ENCODE measurements at places on chromosomes 4 and X.

DNA sequence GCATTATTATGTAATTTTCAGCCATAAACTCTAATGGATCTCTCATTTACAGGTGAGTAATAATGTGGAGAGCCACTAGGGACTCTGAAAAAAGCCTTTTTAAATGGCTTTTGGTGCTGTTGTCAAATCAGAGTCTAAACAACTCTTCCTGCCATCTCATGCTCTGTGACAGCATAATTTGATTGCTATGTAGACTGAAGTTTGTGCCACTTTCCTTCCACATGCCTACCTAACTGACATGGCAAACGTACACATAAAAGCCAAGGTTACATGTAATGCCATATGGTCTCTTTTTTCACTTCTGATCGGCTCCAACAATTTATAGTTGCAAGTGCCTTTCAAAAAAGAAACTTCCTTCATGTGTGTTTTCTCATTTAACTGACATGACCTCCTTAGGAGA lies 94.3 kb downstream of the SH2D1A start:
- no peak for DNase-seq

DNA sequence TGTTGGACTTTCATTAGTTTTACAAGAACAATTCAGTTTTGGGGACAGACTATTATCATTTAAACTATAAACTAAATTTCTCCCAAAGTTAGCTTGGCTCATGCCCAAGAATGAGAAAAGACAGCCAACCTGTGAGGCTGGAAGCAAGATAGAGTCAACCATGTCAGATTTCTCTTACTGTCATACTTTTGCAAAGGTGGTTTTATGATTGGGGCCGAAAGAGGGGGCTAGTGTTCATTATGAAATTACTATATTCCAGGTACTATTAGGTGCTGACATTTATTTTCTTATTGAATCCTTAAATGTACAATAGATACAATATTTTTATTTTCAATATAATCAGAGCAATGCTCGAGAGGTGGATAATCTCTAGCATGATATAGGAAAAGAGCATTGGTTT lies 30.6 kb downstream of the HERC6 start:
- no peak for DNase-seq

DNA sequence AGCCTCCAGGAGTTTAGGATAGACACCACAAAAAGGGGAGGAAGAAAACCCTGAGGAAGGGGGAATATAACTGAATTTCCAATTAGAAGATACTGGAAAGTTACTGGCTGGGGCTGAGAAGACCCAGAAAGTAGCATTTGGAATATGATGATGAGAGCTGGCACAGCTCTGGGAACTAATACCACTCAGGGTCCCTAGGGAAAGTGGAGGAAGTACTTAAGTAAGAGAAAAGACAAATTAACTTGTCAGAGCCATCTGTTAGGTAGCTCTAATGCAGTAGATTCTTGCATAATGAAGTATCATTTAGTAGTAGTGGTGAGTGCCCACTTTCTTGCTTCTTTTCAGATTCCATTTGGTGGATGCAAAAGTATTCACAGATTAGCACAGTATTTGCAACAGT lies 90.8 kb upstream of the TSPAN5 start:
- DNase-seq = no peak

DNA sequence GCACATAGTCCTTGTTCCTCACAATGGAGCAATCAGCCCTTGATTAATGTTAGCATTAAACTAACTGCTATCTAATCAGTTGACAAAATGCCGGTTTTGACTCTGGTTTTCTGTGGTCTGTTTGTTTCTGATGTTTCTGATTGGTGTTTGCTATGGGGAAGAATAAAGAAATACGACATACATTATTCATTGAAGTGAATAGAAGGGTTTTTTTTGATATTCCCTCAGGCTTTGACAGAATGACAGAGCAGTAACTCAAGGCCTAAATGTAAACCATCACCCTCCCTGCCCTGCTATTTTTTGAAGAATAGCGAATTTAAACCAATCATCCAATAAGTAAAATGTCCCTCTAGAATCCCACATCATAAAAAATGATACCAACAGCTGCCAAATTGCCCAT lies 65.5 kb upstream of the HS3ST1 start:
- DNase-seq = no peak

DNA sequence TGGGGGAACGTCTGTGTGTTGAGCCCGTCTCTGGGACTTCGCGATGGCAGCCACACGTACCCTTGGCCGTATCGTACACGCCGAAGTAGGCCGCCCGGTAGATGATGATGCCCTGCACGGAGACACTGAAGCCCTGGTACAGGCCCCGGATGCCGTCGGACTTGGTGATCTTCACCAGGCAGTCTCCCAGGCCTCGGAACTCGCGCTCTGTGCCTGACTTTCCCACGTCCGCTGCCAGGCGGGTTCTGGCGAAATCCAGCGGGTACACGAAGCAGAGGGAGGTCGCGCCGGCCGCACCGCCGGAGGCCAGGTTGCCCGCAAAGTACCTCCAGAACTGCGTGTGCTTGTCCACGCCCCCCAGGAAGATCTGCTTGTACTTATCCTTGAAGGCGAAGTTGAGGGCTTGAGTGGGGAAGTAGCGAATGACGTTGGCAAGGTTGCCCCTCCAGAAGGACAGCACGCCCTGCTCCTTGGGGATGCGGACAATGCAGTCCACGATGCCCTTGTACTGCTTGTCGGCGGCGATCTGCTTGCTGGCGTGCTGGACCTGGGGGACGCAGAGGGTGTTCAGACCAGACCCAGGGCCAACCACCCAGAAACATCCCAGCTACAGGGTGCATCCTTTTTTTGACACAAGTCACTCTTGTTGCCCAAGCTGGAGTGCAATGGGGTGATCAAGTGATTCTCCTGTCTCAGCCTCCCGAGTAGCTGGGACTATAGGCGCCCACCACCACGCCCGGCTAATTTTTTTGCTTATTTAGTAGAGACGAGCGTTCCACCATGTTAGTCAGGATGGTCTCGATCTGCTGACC lies 2.5 kb downstream of the SLC25A6 start:
- no peak for DNase-seq

- no peak for DNase-seq
These were observed 31.9 kb upstream of the UGT2B7 start for GRCh38 chr4:69064391-69064790.

DNA sequence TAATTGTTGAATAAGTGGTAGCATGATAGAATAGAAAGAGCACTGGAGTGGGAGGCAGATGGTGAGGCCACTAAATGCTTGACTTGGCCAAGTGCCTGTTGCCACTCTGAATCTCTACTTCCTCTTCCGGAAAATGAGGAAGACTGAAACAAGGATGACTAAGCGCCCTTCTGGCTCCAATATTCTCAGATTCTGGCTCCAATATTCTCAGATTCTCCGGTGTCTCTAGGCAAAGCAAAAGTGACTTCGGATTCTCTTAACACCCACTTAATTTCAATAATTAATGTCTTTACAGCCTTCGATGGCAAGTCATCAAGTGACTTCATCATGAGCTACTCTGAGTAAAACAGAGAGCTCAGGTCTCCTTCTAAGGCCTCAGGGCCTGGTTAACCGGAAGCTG lies 402.2 kb upstream of the FGF13 start:
- no peak for DNase-seq

DNA sequence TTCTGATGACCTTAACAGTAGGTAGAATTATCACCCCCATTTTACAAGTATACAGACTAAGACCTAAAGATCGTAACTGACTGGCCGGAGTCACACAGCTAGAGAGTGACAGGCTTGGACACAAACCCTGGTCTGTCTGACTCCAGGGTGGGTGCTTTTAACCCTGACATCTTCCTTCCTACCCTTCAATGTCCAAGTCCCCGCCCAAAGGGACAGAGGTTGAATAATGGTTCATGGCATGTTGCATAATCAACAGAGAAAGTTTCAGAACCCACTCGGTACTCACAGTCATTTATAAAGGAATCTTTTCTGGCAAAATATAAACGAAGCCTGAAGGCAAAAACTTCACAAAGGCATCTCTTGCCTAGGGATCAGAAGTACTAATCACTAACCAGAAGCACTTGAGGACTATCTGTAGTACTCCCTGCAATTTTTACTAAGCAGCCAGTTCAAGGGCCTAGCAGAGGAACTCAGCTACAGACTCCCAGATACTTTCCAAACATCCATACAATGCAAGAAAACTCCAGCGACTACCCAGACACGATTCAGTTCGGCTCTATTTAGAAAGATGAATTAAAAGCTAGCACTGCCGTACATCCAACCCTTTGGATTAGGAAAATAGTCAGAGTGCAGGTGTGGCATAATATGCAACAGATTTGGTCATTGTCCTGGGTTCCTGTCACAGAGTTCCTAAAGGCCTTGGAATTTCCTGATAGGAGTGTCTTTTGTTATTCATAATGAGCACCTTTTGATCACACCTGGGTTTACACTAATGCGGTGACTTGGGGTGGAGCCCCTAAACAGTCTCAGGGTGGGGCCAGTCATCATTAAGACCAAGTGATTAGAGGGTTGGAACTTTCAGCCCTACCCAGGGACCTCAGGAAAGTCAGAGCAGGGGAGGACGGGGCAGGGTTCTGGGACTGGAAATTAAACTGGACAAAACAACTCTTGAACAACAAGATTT lies 44.0 kb downstream of the RELL1 start:
- no peak for DNase-seq

DNA sequence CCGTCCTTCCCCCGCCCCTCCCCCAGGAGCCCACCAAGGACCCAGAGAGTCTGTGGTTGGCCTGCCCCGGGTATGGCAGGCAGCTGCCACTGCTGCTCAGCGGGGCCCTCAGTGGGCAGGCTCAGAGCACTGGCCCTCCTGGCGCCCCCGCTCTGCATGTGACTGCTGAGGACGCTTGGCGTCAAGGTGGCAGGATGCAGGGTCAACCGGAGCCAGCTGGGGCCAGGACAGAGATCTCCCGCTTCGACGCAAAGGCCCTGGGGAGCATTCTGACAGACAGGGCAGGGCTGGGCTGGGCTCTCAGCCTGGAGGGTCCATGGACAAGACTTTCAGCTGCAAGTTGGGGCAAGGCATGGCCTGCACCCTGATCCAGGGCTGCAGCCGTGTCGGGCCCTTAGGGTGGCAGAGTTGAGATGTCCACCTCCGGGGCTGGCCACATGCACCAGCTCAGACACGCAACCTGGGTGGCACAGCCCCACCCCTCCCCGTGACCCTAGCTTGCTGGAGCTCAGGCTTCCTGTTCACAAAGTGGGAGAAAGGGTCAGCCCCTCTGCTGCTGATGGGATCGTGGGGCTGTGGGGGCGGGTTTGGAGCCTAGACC lies 30.3 kb downstream of the LRPAP1 start:
- DNase-seq = no peak

GRCh38 chr4:19187691-19188090 lies 1064.0 kb upstream of the SLIT2 start:
- DNase-seq = no peak

DNA sequence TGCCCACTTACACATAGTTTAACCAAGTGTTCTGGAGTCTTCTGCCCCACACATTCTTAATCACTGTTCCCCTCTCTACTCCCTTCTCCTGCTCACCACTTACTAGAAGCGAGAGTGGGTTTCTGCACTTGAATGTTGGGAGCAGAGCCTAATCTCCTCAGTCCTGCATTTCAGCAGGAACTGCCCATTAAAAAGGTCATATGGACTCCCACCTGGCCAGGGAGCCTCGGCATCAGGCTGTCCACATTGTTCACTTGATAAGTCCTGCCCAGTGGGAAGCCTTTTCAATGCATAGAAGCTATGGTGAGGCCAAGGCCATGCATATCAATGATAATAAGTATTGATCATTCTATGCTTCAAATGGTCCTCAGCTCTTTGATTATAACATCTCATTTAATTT lies 144.3 kb downstream of the LDB2 start:
- no peak for DNase-seq

DNA sequence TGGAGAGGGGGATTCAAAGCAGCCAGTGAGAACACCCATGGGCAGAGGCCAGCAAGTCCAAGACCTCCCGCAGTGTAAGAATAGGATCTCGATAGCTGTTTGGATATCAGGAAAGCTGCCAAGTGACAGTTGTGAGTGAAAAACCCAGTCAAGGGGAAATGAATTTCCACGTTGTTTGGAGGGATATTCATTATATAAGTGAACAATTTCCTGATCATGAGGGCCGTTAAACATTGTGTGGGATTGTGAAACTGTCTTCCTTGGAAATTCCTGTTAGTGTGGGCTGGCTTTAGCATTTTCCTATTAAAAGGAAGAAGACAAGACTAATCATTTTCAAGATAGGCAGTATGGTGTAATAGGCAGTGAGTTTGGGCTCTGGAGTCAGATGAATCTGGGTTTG lies 15.0 kb downstream of the CLDN2 start:
- no peak for DNase-seq

GRCh38 chr4:169215656-169216055 lies 55.1 kb downstream of the SH3RF1 start:
- no peak for DNase-seq

DNA sequence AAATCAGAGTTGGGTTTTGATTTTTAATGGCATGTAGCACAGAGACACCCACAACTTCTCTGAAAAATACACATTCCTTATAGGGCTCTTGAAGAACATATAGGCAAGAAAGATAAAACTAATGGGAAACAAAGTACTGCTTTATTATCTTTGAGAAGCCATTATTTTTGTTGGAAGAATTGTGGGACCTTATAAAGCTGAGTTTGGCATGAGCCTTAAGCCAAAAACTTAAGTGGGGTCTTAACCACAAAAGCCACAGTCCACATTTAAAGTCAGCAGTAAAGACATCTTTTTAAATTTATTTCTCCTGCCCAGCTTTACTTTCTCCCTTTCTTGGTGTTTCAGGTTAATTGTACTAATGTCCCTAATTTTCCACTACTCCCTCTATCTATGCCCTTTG lies 1297.3 kb downstream of the C4orf33 start:
- no peak for DNase-seq

- DNase-seq = no peak
These were observed 69.6 kb upstream of the GPR34 start for GRCh38 chrX:41619221-41619620.

DNA sequence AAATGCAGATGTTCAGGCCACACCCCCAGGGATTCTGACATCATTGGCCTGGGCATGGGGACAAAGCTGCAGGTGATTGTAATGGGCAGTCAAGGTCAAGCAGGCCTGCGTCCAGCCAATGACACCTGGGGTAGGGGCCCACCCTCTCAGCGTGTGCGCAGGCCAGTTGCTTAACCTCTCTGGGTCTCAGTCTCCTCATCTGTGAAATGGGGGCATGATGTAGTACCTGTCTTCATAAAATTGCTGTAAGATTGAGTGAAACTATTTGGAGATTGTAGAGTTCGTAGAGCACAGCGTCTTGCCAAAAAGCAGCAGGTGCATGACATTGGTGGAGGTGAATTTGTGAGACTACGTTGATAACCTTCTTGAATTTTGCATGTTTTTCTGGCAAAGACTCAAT lies 21.2 kb downstream of the RS1 start:
- DNase-seq = no peak

DNA sequence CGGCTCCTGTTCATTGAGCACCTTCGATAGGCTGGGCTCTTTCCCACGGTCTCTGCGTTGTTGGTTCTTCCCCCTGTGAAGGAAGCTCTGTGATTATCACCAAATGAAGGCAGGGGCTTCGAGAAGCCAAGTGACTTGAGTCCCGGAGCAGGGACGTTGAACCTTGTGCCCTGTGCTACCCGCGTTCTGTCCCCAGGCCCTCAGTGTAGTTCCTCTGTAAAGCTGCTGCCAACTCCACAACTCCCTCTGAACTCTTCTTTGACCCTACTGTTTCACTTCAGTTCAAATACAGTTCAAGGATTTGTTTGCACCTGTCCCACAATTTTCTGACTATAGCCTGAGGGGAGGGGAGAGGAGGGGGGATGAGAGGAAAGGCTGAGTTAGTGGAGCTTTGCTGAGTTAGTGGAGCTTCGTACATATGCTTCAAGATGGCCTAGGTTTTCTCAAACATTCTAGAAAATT lies 635 bp upstream of the PHF8 start:
- DNase-seq = no peak

All from left hindlimb (tissue), 1 donor.